Lung microvascular endothelial cell (primary cell): ENCODE measurements at places on chromosomes 5 and 9. TPM values are rescaled to one million over a fixed set of nuclear protein-coding genes. Genes with fewer than 3 reads are reported as not detected.

DNA sequence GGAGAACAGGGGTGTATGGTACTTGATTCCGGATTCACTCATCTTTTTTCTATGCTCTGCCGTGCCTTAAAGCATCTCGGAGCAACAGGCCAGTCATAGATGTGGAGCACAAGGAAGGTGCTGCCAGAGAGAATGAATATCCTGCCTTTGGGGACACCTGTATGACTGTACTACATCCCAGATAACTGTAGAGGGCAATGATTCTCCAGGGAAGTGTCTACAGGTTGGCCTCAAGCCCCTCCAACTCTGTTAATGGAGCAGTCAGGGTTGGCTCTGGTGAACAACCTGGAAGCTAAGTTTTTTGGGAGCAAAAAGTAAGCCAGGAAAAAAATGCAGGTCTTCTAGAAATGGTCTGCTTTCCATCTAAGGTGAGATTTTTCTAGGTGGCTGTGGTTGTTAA is 71.0 kb downstream of the NREP start:
- peak; percentile 35 for DNase-seq

- no peak for DNase-seq
Observed at GRCh38 chr5:113450462-113450861, 15.7 kb upstream of the TSSK1B start.

- DNase-seq = no peak
Observed at GRCh38 chr5:100407053-100407452, 128.1 kb upstream of the FAM174A start.

DNA sequence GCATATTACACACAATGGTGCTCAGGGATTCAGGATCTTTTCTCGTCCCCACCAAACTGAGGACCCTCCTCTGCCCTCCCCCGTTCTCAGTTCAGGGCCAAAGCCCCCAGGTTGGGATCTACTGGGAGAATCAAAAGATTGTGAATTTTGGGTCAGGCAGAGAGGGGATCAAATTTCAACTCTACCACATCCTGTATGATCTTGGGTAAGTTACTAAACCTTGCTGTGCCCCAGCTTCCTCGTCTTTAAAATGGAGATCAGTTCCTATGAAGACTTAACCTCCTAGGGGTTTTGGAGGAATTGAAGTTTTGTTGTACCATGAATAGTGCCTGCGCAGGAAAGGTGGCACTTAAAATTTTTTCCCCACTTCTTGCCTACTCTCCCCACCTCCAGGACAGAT is 62.4 kb downstream of the RAI14 start:
- no peak for DNase-seq

The C9orf50 gene
- total RNA-seq = not detected in 2 replicates
